GM12864 (cell line): ENCODE measurements at places on chromosomes 3 and 15.

DNA sequence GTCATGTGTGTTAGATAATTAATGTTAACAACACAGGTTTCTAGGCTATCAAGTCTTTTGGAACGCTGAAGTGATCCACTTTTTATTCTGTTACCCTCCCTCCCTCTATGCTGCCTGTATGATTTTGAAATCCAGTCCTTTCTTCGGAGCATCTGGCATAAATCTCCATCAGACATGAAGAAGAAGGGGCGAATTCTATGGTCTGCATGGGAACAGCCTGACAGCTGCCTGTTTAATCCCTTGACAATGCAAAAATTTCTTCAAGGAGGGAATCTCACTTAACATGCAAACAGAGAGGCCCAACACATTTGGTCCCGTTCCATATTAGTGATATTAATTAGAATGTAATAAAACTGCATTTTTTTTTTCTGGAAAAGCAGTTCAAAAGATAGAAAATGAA, 145.2 kb downstream of the VGLL3 start:
- DNase-seq: no peak

DNA sequence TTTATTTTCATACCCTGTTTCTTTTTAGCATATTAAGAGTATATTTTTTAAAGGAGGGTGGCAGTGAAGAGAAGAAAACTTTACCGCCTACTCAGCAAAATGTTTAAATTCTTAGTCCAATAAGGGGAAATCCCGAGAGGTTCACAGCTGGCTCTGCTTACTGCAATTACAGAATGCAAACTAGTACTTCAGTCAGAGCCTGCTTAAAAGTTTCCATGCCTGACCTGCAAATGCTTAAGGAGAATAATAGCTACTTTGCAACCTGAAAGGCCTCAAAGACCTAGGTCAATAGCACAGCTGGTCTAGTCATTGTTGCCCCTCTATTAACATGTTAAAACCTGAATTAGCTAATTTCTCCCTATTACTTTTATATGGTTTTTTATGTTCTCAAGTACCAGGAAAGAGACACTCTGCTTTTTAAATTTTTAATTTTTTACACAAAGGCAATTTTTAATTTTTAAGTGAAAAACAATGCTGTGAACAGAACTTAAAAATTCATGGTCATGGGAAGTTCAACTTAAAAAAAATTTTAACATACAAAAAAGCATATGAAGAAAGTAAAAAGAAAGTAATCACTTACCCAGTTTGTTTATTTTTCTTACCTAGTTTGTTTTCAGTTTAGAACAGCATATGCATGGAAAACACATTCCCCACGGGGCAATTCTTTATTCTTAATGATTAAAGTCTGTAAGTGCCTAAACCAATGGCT, 79.2 kb downstream of the P3H2 start:
- DNase-seq: peak; percentile 12

DNA sequence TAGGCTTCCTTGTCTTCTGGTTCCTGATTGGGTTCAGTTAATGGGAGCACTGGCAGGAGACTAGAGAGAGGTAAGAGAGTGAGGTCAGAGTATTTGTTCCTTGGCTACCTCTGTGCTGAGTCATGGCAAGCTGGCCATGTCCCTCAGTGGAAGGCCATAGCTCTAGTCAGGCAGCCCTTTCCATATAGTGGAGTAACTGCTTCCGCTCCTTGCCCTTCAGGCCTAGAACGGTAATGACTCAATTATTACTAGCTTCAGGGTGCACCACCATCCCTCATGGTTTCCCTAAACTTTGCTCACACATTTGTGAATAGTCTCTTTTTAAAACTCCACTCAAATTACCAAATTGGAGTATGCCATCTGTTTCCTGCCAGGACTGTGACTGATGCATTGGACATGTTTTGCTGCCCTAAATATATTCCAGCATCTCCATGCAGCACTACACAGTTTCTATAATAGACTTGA, 10.5 kb upstream of the ANO10 start:
- DNase-seq: no peak

GRCh38 chr3:16842272-16843270, 42.2 kb upstream of the PLCL2 start:
- DNase-seq: peak; percentile 66

DNA sequence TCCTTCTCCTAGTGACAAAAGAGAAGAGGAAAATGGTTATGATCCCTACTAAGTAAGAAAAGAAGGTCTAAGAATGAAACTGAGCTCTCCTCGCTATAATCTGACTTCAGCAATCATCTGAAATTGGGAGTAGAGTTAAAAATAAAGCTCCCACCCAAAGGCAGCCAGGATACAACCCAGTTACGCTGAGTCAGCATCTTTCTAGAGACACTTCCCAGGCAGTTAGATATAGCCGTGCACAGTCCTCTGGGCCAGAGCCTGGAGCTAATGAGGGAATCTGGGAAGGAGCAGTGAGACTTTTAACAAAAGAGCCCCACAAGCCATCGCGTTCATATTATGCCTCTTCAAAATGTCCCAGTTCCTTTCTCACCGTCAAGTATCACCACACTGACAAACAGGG, 39.1 kb upstream of the SETMAR start:
- DNase-seq: no peak

GRCh38 chr3:146542179-146542578, 2.2 kb downstream of the PLSCR1 start:
- no peak for DNase-seq

- DNase-seq: no peak
These were observed 258.9 kb downstream of the ADAMTS17 start for GRCh38 chr15:100082761-100083402.

- DNase-seq: no peak
These were observed 126.6 kb upstream of the MME start for GRCh38 chr3:154953538-154953937.

DNA sequence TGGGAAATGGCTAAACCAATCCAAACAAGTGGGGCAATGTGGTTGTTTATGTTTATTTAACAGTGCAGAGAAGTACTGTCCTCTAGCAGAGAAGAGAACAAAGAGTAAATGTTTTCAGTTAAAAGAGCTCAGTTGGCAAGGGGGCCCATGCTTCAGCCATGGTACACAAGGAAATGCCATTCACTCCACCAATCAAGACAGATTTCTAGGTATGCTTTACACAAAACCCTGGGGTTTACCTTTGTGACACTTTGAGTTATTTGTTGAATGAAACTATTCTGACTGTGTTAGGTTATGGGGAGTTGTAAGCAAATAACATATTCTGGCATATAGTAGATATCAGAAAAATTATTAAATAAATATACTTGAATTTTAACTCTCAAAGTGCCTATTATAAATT, 228.5 kb upstream of the MME start:
- DNase-seq: no peak

DNA sequence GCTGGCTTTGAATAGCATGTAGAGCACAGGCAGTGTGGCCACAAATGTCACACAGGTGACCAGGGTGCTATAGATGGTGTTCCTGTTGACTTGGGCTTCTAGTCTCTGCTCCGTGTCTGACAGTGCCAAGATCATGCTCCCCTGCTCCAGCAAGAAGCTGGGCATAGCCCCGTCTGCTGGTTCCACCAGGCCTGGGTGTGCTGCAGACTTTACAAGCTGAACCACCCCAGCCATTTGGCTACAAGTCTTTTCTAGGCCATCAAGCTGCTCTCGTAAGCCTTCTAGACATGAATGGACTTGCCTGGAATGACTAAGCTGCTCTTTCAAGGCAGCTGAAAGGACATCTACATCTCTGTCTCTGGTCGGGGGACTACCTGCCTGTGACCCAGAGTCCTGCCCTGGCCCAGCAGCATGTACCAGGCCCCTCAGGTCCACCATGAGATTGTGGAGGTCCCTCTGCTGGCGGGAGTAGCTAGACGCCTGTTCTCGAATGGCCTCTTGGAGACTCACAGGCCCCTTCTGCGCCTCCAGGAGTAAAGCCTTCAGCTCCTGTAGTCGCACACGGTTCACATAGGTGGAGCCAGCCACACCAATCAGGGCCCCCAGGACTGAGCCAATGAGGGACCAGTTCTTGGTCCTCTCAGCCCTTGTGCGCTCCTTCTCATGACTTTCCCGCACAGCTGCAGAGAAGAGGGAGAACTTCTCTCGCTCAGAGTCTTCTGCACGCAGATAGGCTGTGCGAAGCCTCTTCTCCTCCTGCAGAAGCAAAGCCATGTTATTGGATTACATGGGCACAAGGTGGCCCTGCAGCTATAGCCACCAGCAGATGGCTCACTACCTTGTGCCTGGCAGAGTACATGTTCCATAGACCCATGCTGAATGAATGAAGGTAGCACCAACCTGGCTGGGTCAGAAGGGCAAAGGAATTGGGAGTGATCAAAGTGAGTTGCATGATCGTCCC, 2.8 kb upstream of the PLXNB1 start:
- no peak for DNase-seq

DNA sequence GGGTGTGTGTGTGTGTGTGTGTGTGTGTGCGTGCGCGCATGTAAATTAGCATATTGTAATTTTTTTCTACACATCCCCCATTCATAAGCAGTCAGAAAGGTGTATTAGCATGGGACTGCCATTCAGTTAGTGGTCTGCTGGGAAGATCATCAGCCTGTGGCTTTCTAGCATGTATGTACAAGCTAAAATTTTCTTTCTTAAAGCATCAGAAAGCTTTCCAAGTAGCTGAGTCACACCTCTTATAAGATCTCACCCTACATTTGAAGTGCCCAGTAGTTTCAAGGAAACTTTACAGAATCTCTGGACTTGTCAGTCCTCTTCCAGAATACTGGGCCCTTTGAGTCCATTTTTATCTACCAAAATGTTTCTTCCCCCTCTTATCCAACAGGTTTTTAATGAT, 411.4 kb upstream of the TPRG1 start:
- DNase-seq: no peak

- DNase-seq: no peak
These were observed 381.4 kb downstream of the NTRK3 start for GRCh38 chr15:87874896-87875711.

DNA sequence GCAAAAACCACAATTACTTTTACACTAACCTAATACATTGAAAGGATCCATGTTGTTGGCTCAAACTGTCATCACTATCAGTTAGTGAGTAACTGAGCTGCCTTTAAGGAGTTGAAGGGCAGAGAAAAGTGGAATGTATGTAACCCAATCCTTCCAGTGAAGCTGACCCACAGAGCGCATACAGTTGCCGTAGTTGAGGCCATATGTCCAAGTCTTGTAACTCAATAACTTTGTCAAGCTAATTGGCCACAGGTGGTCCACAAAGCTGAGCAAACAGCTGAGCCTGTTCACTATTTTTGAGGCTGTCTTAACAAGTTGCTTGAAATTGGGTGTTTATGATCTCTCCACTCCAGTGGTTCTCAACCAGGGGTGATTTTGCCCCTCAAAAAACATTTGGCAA, 169.0 kb upstream of the SLC24A5 start:
- no peak for DNase-seq

- no peak for DNase-seq
These were observed 57.1 kb upstream of the POU1F1 start for GRCh38 chr3:87333393-87333892.

GRCh38 chr3:182971637-182972036, 8.7 kb downstream of the DCUN1D1 start:
- no peak for DNase-seq

- no peak for DNase-seq
These were observed 133.5 kb upstream of the SGO1 start for GRCh38 chr3:20319551-20319950.

DNA sequence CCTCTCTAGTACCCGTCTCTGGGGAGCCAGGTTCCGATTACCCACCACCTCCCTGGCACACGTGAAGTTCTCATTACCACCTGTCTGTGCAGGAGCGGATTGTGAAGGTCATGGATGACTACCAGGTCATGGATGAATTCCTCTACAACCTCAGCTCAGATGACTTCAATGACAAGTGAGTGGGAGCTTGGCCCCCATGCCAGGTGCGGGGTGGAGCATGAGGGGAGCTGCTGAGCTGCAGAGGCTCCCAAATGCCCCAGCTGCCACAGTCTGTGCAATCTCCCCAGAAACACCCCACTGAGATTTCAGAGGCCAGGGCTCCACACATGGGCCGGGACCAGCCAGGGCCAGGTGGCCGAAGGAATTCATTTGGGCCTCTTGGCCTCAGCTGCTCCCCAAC, 34.3 kb downstream of the DNAH1 start:
- no peak for DNase-seq
